Lung microvascular endothelial cell (primary cell): ENCODE measurements at places on chromosomes 1 and 21. TPM values are rescaled to one million over a fixed set of nuclear protein-coding genes. Genes with fewer than 3 reads are reported as not detected.

- DNase-seq: no peak
Observed at GRCh38 chr1:28510970-28511440, 5.2 kb downstream of the RCC1 start.

DNA sequence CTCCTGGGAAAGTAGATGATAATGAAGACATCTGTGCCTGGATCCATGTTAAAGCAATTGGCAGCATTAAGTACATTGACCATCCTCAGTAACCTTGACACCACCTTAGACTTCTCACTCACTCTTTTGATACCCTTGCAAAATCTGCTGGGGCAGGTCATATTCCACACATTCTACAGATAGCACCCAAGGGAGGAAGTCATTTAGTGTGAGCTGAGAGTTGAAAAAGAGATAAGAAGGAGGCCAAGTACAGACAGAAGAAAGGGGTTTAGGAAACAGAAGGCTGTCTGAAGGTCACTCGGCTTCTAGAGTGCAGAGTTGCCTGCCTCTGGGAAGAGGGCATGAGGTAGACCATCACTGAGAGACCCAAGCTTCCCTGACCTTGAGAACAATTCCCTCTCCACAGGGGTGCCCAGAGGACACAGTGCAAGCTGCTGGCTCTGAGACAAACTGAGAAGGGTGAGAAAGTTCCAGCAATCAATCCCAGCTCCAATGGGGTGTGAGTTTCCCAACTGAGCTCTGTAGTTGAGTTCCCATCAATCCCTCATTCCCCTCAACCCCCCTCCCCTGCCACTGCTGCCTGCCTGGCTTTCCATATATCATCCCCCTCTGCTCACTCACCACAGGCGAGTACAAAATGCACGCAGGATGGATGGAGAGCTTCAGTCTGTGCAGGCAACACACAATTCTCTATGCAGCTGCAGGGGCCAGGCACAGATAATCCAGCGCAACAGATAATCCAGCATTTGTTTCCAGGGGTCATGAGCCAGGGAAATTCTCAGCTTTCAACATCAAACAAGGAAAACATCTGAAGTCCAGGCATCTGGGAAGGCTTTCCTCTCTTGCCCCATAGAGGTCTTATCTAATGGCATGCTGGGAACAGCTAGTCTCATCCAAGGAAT lies 7.4 kb upstream of the MOB3C start:
- no peak for DNase-seq

DNA sequence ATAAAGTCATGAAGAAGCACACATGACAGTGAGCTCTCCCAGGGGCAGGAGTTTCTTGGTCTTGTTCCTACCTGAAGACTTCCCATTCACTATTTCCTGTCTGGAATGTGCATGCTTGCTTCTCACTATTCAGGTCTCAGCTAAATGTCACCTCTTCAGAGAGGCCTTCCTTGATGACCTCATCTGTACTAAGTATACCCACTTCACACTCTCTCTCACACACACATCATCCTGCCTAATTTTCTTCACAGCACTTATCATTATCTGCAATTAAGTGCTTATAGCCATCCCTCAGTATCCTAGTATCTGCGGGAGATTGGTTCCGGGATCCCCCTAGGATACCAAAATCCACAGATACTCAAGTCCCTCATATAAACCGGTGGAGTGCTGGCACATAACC lies 146.4 kb upstream of the IVNS1ABP start:
- DNase-seq: no peak

ZMYND12 gene
- total RNA-seq: 0.22 and 0.60 TPM in 2 replicates

GRCh38 chr21:21750124-21750825 lies 752.1 kb downstream of the NCAM2 start:
- no peak for DNase-seq

DNA sequence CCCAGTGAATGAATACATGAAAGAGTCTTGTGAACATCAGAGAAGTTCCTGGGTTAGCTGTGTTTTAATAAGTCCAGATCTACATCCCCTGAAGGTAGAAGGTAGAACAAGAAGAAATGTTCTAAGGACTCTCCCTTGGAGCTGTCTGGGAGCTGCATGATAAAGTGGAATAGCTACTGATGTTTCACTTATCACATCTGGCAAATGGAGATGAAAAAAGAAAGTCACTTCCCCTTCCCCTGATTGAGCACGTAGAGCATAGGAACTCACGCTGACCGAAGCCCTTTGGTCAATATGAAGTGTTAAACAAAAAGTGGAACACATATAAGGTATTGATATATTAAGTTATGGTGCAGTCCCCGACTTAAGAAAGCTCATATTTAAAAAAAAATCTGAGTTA lies 53.2 kb upstream of the PARP1 start:
- DNase-seq: no peak

DNA sequence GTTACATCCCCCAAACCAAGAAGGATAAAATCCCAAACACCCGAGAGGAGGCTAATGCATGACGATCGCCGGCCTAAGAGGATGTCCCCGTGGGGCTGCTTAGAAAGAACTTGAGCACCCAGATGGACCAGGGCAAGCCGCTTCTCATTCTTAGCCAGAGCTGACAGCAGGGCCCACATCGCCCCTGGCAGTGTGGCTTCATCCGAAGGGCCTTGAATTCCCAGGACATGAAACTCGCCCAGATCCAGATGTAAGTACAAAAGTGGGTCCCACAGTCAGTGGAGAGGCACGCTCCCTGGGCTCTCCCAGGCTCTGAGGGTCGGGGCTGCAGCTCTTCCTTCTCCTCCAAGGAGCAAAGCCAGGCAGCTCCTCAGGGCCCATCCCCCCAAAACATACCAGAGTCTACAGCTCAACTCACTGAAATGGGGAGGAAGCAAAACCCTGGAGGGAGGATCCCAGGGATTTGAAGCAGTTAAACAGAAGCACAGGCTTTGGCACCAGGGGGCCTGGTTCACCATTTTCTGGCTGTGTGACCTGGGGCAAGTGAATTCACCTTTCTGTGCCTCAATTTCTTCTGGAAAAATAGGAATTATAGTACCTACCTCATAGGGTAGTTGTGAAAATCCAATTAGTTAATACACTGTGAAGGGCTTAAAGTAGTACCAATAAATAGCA lies 85.6 kb downstream of the MAN1C1 start:
- DNase-seq: no peak

DNA sequence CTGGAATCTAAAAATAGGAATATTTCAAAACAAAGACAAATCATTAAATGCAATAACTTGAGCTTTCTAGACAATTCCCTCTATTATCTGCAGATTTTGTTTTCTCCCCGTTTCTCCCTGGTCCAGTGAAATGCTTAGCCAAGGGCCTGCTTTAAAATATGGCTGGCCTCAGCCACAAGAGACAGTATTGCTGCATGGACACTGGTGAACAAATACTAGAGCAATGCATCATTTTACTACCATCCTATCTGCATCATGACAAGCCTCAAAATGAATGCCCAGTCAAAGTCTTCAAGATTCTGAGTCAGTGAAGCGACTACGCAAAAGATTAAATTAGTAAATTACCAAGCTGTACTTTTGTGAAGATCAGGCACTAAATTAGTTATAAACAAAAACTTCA lies 80.5 kb downstream of the ENAH start:
- no peak for DNase-seq

DNA sequence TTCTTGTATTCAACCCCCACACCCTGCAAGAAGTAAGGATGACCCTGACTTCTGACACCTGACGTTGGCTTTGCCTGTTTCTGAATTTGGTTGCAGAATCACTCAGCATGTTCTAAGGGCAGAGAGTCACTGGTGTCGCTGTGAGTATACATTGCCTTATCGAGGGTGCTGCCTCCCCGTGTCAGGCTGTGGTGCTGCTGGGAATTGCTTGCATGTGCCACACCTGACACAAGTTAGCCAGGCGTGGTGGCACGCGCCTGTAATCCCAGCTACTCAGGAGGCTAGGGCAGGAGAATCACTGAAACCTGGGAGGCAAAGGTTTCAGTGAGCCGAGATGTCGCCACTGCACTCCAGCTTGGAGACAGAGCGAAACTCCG lies 45.9 kb downstream of the WDR4 start:
- no peak for DNase-seq

EPHA2 gene
- total RNA-seq: 68.6 and 122 TPM in 2 replicates

ABCG1 gene
- 76.9 and 156 TPM in 2 replicates for total RNA-seq

GRCh38 chr1:174746024-174746808 lies 253.5 kb upstream of the CACYBP start:
- no peak for DNase-seq
